ENCODE measurements at places on chromosomes 1 and 21. TPM values are rescaled to one million over a fixed set of nuclear protein-coding genes. Genes with fewer than 3 reads are reported as not detected.

Gene S100A7
- not detected for polyA plus RNA-seq

GRCh38 chr1:234745844-234746797 is 136.1 kb upstream of the IRF2BP2 start:
- no peak for DNase-seq

DNA sequence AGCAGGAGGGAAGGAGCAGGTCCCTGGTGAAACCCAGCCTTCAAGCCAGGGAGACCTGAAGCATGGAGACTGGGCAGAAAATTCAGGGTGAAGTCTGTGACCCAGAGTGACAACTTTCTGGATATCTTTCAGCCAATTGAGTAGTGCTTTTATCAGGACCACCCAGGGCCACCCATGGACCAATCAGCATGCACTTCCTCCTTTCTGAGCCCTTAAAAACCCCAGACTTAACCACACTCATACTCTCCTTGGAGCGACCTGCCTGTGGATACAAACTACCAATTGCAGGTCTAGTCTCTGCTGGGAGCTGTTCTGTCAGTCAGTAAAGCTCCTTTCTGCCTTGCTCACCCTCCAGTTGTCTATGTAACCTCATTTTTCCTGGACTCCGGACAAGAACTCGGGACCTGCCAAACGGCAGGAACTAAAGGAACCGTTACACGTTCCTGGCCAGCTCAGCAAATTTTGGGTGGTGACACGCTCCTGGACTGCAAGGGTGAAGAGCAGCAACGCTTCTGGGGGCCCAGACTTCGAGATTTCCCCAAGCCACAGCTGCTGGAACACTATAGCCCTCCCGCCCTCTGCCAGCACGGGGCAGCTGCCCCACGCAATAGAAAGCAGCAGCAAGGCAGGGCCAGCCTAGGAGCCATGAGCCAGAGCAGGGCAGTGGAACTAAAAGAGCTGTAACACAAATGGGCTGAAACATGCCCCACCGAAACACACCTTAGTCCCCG is 1183.4 kb downstream of the AMY1C start:
- no peak for DNase-seq

Gene SPRR3
- not detected for polyA plus RNA-seq

Gene TMPRSS15
- not detected for polyA plus RNA-seq

Gene KCND3
- 0.02 TPM for polyA plus RNA-seq

GRCh38 chr1:4253935-4254334 is 353.9 kb upstream of the C1orf174 start:
- DNase-seq = no peak

Gene GBP1
- 95.1 TPM for polyA plus RNA-seq

Gene BARHL2
- not detected for polyA plus RNA-seq

All from CD4-positive, CD25-positive, alpha-beta regulatory T cell (primary cell).